Activated naive CD8-positive, alpha-beta T cell treated with anti-CD3 and anti-CD28 coated beads, Interleukin-2, amount 10 ng/mL, durations not matched to agents 7 days and 5 days (primary cell): ENCODE measurements at places on chromosomes 4 and X. TPM values are rescaled to one million over a fixed set of nuclear protein-coding genes. Genes with fewer than 3 reads are reported as not detected.

- peaks cover 1% of the 10 kb centered on the region for H3K4me1 ChIP-seq
- H3K27me3 ChIP-seq: peaks cover 2% of the 10 kb centered on the region
- H3K4me3 ChIP-seq: no peak overlapping the region
- no peak for DNase-seq
- H3K27ac ChIP-seq: no peak overlapping the region
- no peaks in the 10 kb centered on the region for H3K36me3 ChIP-seq
Measured at GRCh38 chrX:11913001-11913400, 155.0 kb downstream of the MSL3 start.

DNA sequence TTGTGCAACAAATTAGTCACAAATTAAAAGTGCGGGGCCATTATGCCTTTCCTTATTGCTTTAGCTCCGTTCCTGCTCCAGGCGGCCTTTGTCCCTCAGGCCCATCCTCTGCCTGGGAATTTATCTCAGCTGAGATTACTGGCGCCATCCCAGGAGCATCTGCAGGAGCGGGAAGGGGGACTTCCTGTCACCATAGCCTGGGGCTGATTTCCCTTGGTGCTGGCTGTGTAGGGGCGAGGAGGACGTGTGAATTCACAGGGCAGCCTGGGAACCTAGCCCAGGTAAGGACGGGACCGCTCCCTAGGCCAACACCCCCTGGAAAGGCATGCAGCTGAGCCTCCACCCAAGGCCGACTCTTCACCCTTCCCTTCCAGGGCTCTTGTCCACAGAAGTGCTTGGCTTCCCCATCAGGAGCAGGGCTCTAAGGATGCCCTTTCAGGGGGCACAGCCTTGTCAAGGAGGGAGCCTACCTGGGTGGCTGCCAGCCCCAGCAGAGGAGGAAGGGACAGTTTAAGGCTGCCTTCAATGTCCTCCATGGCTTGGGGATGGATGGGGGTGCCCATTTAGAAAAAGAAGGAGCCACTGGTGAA is 72.6 kb upstream of the NKX1-1 start:
- H3K4me1 ChIP-seq: no peaks in the 10 kb centered on the region
- no peak overlapping the region for H3K4me3 ChIP-seq
- DNase-seq: no peak
- no peaks in the 10 kb centered on the region for H3K36me3 ChIP-seq
- H3K27me3 ChIP-seq: peaks cover 18% of the 10 kb centered on the region
- no peak overlapping the region for H3K27ac ChIP-seq

DNA sequence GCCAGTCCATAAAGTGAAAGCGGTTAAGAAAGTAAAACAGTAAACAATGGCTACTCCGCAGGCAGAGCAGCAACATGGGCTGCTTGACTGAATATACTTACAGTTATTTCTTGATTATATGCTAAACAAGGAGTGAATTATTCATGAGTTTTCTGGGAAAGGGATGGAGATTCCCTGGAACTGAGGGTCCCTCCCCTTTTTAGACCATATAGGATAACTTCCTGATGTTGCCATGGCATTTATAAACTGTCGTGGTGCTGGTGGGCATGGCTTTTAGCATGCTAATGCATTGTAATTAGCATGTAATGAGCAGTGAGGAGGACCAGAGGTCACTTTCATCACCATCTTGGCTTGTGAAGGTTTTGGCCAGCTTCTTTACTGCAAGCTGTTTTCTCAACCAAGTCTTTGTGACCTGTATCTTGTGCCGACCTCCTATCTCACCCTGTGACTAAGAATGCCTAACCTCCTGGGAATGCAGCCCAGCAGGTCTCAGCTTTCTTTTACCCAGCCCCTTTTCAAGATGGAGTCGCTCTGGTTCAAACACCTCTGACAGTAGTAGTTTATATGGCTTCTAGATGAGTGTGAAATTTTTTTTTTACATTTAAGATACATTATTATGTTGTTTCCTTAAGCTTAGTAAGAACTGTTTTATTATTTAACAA is 514.8 kb upstream of the TENM3 start:
- no peak overlapping the region for H3K4me3 ChIP-seq
- no peaks in the 10 kb centered on the region for H3K36me3 ChIP-seq
- no peak for DNase-seq
- H3K27ac ChIP-seq: no peak overlapping the region
- no peaks in the 10 kb centered on the region for H3K4me1 ChIP-seq

DNA sequence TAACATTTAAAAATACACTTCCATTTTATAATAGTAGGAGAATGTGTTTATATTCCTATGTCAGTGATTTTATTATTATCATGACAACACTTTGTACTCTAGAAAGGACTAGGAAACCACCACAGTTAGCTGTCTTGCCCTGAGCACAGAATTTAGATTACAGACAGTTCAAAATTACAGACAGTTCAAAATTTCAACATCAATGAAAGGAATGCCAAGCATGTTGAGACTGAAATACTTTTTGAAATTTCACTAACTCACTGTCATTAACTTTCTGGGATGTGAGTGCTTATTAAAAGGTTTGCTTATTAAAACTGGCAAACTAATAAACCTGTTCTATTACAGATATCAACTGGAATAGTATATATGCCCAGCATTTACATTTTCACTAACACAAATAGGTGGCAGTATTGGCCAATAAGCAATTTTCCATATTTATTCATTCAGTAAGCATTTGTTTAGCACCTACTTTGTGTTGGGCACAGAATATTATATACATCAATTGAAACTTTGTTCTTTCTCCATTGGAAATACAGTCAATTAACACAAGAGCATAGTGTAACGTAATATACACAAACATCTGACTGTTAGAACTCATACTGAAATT is 179.4 kb downstream of the FBXW7 start:
- H3K36me3 ChIP-seq: peaks cover 7% of the 10 kb centered on the region
- H3K4me3 ChIP-seq: no peak overlapping the region
- peaks cover 14% of the 10 kb centered on the region for H3K4me1 ChIP-seq
- no peak overlapping the region for H3K27ac ChIP-seq
- DNase-seq: no peak
- no peaks in the 10 kb centered on the region for H3K27me3 ChIP-seq

Gene POU3F4
- total RNA-seq: not detected

Gene GABRG1
- total RNA-seq: not detected

Gene ZAR1
- not detected for total RNA-seq

DNA sequence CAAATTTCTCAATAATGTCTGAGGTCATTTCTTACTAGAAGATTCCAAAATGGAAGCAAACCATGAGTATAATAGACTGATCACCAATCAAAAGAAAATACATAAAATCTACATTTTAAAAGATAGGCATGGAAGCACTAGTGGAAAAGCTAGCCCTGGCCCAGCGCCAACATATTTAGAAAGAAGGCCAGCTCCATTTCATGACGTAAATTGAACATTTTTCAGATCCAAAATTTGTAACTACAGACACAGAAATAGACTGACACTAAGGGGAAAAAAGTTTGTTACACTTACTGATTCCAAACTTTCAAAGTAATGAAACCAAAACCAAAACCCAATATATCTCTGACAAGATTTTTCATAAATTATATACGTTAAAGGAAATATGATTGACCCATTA is 117.7 kb downstream of the ADAMTS3 start:
- no peaks in the 10 kb centered on the region for H3K27me3 ChIP-seq
- H3K4me3 ChIP-seq: no peak overlapping the region
- H3K4me1 ChIP-seq: no peaks in the 10 kb centered on the region
- H3K36me3 ChIP-seq: no peaks in the 10 kb centered on the region

GRCh38 chr4:38149472-38149996 is 189.3 kb downstream of the PTTG2 start:
- no peak overlapping the region for H3K4me3 ChIP-seq
- H3K27me3 ChIP-seq: peaks cover 5% of the 10 kb centered on the region
- no peak for DNase-seq
- H3K36me3 ChIP-seq: peaks cover 1% of the 10 kb centered on the region
- H3K4me1 ChIP-seq: peaks cover 5% of the 10 kb centered on the region

DNA sequence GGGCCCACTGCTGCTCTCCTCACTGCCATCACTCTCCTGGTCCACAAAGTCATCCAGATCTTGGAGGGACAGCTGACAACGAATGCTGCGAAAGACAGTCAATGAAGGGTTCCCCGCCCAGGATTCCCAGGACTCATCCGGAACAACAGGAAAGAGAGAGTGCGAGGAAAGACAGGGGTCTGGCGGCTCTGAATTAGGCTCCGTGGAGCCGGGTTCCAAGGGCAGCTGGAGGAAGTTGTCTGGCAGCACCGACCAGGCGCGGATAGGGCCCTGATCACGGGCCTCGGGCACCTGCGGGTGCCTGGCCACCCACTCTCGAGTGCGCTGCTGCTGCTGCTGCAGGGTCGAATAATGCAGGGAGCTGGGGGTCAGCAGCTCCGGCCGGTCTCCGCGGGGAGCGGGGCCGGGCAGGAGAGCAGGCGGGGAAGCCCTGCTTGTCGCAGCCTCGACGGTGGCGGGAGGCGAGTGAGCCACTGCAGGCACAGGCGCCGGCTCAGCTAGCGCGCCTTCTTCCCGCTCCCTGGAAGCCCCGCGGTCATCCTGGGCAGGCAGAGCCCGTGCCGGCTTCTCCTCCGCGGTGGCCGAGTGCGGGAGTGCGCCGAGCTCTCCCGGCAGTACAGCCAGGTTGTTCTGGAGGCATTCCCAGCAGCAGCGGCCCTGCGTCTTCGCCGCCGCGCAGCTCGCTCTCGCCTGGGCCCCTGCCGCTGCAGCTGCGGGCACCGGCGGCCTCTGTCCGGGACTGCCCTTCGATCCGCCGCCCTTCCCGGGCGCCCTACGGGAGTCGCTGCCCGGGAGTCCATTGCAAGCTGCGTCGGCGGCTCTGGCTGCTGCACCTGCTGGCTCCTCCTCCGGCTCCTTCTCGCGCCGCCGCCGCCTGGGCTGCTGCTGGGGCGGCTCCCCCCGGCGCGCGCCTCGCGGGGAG is 1.1 kb downstream of the SOWAHB start:
- H3K4me1 ChIP-seq: peaks cover 9% of the 10 kb centered on the region
- peaks cover 65% of the 10 kb centered on the region for H3K27me3 ChIP-seq
- DNase-seq: peak; percentile 60
- peak overlapping the region; percentile 17 for H3K4me3 ChIP-seq
- H3K36me3 ChIP-seq: no peaks in the 10 kb centered on the region

GRCh38 chr4:158624889-158625478 is 46.7 kb downstream of the C4orf46 start:
- H3K36me3 ChIP-seq: no peaks in the 10 kb centered on the region
- no peaks in the 10 kb centered on the region for H3K4me1 ChIP-seq
- no peak overlapping the region for H3K27ac ChIP-seq

GRCh38 chr4:30600246-30601017 is 119.7 kb upstream of the PCDH7 start:
- H3K36me3 ChIP-seq: no peaks in the 10 kb centered on the region
- no peak overlapping the region for H3K4me3 ChIP-seq
- H3K27me3 ChIP-seq: no peaks in the 10 kb centered on the region

DNA sequence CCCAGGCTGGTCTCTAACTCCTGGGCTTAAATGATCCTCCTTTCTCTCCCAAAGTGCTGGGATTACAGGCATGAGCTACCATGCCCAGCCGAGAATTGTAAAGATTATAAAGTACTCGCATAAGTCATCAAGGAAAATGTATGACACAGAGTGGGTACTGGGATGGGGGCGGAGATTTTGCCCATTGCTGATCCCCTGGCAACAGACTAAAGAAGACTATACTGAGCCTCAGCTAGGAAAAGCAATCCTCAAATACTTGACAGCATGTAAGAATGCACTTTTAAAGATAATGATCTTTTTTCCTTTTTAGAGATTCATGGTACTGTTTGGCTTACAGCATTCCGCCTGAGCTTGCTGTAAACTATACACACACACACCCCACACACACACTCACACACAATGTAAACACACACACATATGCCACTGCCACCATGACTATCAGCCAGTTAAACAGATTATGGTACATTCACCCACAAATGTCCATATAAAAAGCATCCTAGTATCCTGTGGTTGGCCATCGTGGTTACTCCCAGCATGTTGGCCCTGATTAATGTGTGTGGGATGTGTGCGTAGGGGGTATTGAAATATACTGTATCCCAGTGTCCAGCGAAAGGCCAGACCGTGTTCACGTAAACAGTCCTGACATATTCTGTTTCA is 113.0 kb downstream of the AMELX start:
- H3K4me3 ChIP-seq: no peak overlapping the region
- no peaks in the 10 kb centered on the region for H3K36me3 ChIP-seq
- H3K27me3 ChIP-seq: no peaks in the 10 kb centered on the region
- DNase-seq: no peak

DNA sequence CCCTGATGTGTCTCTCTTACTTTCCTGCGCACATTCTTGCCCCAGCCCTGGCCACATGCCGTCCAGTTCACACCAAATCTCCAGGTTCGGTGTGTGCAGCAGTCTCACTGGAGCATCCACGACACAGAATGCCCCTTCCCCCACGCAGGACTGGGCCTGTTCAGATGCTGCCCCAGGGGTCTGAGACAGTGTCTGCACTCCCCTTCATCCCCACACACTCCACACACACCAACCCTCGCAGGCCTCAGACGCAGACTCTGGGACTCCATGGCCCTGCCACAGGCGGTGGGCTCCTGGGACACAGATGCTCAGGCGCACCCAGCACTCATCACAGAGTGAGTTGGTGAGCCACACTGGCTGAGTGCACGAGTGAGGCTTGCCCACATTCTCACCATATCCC is 83.9 kb downstream of the AFAP1 start:
- peaks cover 37% of the 10 kb centered on the region for H3K4me1 ChIP-seq
- H3K4me3 ChIP-seq: peak overlapping the region; percentile 43
- H3K27me3 ChIP-seq: no peaks in the 10 kb centered on the region
- H3K27ac ChIP-seq: peak overlapping the region; percentile 94
- no peak for DNase-seq
- H3K36me3 ChIP-seq: peaks cover 13% of the 10 kb centered on the region
